ENCODE measurements at places on chromosomes 1 and 21.

DNA sequence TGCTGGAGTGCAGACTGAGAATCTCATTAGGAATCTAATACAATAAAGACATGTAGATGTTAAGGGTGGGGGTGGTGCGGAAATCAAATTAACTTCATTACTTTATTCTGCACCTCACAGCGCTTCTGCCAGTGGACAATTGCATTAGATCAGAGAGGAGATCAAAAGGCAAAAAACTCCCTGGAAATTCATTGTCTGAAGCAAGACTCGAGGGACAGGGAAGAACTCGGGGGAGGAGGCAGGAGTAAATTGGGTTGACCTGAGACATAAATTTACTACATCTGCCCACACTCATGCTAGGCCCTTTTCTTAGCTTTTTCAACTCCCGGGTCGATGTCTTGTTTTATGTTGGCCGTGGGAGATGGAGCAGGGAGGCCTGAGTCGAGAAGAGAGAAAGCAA is 315.4 kb downstream of the SPATA17 start:
- DNase-seq = no peak

- DNase-seq = no peak
Observed at GRCh38 chr1:91707114-91707889, 178.6 kb downstream of the TGFBR3 start.

GRCh38 chr1:91166106-91166712 is 144.4 kb upstream of the ZNF644 start:
- peak; percentile 14 for DNase-seq

DNA sequence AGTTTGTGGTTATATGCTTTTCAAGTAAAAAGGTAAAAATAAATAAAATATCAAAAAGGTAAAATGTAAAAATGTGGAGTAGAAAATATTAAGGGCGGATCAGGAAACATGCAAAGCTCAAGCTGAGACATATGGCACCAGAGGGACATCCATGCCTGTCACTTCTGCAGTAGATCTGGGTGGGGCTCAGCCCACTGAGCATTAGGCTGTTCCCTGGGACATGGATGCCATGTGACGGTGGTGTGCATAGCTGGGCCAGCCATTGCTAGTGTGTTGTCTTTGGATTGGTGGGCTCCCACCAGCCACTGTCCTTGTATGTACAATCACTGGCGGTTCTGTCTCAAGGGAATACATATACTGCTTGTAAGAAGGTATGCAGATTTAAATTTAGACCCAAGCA is 3.0 kb downstream of the TTC13 start:
- no peak for DNase-seq

DNA sequence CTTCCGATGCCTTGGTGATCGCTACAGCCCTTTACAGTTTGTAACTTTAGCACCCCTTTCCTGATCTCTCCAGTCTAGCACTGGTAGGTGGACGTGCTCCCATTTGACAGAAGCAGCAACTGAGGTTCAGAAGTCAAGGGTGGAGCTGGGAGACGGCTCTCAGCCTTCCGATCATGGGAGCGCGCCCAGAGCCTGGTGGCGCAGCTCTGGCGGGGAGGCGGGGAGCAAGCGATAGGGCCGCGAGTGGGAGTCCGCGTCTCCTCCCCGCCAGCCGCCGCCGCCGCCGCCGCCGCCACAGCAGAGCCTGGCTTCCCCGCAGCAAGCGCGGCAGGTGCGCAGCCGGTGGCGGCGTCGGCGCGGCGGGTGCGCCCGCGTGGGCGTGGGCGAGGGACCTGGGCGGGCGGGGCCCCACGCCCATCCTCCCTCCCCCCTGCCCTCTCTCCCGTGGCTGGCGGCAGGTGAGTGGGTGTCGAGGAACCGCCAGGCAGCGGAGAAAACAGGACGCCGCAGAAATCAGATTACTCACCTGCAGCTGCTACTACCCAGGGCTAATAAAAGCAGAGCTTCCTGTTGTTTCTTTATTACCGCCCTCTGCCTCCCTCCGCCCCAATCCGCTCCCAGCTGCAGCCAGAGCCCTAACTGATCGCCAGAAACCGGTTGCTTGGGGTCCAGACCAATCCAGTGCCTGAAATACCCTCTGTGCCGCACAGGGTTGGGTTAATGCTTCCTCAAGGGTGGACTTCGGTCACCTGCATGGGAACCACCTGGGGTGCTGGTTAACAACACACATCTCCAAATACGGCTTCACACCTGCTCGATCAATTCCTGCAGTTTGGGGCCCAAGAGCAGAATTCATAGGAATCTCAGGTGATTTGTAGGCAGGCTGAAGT is 60.2 kb upstream of the ID3 start:
- peak; percentile 53 for DNase-seq

- DNase-seq = no peak
Observed at GRCh38 chr1:211825980-211826379, 4.6 kb downstream of the LPGAT1 start.

DNA sequence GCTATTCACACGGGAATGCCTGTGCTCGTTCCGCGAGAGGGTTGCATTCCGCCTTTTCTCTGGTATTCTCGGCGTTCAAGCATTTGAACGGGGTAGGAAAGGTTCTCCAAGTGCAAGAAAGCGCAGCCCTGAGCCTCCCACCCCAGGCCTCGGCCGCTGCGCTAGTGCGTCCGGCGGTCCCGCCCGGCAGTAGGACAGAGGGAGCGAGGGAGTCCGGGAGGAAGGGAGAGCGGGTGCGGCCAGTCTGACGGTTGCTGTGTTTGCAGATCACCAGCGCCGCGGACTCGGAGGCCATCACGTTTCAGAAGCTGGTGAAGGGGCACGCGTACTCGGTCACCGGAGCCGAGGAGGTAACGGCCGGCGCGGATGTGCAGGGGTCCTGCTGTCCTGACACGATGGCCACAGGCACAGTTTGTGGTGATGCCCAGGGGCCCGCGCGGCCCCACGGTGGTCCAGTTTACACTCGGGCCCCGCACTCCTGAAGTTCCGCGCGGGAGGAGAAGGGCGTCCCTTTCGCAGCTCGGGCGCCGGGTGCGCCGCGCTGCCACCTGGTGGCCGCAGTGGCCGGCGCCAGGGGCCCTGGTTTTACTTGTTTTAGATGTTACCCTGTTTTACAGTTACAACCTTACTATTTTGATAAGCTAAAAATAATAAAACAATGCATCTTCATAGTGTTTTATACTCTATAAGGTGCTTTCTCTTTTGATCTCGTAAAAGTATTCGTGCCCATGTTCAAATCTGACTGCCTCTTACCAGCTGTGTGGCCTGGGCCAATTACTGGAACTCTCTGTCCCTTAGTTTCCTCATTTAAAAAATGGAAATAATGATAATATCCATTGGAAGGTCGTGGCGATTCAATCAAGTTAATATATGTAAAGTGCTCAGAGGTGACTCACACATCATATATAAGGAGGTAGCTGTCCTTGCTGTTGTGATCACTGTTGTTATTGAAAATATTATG is 36.7 kb downstream of the CAPN2 start:
- peak; percentile 59 for DNase-seq

DNA sequence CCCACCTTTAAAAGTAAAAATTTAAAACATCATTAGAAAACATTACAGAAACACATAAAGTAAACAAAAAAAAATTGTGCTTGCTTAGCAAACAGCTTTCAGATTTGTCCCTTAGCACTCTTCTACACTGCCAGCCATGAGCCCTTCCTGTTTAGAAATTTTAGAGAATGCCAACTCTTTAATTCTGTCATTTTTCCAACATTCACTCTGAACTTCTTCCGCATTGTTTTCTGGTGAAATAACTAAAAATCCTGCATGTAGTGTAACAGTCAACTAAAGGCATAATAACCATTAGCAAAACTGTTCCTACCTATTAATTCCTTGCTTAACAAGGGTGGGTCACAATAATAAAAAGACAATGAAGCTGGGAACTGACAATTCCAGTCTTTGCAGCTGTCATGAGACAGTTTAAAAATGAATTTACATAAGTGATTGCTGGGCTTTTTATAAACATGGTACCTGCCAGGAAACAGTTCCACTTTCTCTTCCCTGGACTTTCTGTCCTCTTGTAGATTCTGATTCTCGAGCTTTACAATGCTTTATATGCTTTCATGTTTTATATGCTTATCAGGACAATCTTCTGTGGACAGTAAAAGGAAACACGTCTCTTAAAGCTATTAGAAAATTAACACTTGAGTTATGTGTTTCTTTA is 19.0 kb downstream of the GNG12 start:
- no peak for DNase-seq

DNA sequence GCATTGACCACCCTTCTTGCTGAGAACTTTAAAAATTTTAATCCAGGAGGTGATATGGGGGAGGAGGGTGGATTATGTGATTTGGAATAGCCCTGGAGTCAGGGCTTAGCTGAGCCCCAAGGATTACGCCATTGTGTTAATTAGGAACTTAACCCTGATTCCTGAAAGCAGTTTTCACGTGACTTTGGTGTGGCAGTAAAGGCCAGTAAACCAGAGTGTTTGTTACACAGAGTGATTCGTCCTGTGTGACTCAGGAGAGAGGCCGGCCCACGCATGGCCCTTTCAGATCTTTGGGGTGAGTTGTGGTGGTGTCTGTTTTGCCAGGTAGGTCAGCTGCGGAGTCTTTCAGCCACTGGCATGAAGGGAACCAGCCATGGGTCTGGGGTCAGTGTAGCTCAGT is 107.6 kb downstream of the NOS1AP start:
- no peak for DNase-seq

- DNase-seq = no peak
Observed at GRCh38 chr1:156420205-156421061, 51.4 kb downstream of the RHBG start.

- no peak for DNase-seq
Observed at GRCh38 chr1:190679454-190679853, 201.8 kb upstream of the BRINP3 start.

- DNase-seq = no peak
Observed at GRCh38 chr21:26027696-26028095, 142.9 kb downstream of the APP start.

DNA sequence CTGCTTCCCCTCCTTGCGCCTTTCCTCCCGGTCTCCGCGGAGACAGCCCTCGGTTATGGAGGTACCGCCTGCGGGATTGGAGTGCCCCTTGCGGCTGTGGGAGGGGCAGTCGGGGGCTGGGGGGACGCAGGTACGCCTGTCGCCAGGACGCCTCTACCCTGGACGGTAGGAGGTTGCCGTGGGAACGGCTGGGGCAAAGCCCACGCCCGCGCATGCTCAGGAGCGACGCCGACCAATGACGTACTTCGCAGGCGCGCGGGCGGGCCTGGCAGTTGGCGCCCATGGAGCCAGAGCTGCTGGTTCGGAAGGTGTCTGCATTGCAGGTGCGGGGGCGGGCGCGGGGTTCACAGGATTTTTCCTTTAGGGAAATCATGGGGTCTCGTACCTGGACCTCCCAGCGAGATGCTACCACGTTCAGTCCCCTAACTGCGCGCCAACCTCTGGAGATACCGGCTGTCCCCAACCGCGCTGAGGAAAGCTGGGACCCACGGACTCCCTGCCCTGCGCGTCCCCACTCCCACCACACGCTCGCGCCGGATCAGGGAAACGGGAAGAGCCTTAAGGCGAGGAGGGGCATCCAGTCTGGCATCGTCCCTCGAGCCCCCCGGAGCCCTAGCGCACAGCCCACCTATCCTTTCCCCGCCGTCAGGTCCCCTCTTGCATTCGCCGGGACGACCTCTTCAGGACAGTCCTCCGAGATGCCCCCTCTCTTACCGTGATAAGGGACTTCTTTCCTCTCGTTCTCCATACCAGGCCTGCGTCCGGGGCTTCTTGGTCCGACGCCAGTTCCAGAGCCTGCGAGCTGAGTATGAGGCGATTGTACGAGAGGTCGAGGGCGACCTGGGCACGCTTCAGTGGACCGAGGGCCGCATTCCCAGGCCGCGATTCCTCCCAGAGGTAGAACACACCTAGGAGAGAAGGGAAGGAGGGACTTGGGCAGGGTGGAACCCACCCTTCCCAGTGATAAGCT is at the start of gene IQCC:
TSS of gene IQCC (plus strand) at position 271 of the 970 bp plus-strand sequence. CDS start at position 282, 11 bp downstream.
- DNase-seq = peak; percentile 79

GRCh38 chr1:116725798-116726197 is 28.4 kb upstream of the CD2 start:
- no peak for DNase-seq

DNA sequence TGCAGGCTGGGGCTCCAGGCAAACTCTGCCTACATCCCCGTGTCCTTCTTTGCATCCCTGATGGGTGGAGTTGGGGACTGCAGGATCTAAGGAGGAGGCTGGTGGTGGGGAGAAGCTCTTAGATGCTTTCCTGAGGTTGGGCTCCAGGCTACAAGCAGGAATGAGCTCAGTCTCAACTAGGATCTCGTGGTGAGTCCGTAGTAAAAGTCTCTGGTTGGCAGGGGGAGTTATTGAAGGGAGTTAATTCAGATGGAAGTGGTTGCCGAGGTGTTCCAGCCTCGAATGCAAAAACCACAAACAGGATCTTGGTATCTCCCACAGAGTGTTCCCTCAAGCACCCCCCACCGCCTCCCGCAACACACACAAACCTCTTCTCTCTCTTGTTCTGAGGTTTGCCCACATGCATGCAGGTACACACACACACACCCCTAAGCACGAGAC is 35.0 kb downstream of the TMCC2 start:
- no peak for DNase-seq

DNA sequence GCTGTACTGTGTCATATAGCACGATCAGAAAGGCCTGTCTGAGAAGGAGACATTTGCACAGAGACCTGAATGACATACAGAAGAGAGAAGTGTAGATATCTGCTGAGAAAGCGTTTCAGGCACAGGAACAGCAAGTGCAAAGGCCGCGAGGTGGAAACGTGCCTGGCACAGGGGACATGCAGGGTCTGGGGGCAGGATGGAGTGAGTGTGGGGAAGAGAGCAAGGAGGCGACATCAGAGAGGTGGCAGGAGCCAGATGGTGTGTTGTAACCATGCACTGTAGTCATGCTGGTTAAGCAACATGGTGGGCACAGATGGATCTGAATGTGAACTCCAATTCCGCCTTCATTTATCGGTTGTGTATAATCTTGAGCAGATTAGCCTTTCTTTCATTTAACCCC is 13.0 kb downstream of the KRTCAP2 start:
- DNase-seq = no peak

DNA sequence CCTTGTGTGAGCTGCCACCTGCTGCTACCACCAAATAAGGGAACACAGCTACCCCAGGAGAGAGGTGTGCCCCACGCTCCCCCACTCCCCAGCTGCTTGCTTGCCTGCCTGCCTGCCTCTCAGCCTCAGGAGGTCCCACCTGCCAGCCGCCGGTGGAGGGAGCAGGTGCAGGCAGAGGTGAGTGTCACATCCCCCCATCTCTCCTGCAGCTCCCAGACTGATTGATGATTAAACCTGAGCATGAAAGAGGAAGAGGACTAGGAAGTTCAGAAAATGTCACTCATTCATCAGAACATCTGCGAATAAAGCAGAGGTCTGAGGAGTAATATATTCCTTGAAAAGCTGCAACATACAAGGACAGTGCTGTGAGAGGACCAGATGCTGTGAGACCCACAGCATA is 58.6 kb upstream of the HIVEP3 start:
- no peak for DNase-seq

DNA sequence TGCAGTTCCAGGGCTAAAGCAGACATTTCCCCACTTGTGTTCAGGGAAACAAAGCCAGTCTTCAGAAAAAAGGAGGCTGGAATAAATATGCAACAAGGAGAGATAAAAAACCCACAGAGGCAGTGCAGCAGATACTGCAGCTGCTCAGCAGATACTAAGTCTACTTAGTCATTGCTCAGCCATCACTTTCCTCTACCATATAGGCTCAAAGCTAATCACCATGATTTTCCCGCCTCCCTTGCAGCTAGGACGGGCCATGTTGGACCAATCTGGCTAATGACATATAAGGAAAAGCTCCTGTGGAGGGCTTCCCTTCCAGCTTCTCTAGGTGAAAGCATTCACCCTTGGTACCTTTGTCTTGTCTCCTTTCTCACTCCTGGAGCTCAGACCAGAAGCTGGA is 10.0 kb upstream of the EFHD2 start:
- DNase-seq = no peak

- DNase-seq = peak; percentile 23
Observed at GRCh38 chr1:230868736-230869385, 540 bp upstream of the C1orf198 start.
